Posterior cingulate gyrus (tissue), 11 donors: ENCODE measurements at places on chromosomes 12 and 14.

GRCh38 chr14:105501504-105502291 lies 10.7 kb downstream of the TEDC1 start:
- no peak for DNase-seq

GRCh38 chr12:48774516-48774915 lies 14.4 kb downstream of the ADCY6 start:
- DNase-seq, result no peak

- DNase-seq, result no peak
These were observed 9.2 kb downstream of the PLBD1 start for GRCh38 chr12:14558473-14558959.

DNA sequence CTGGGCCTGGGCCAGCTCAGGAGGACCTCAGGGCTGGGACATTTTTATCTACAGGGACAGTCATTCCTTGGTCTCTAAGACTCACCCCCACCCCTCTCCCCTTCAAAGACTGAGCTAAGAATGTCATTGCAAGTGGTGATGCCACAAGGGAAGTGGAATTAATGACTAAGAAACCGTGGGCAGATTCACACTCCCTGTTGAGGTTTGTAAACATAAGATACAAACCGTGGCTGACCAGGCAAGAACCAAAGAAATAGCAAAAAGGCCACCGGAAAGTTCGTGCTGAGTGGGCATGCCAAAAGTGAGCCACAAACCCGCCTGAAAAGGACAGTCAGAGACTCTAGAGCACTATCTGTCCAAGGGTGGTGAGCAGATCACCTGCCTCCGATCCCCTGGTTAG lies 25.7 kb downstream of the NUAK1 start:
- DNase-seq, result no peak

DNA sequence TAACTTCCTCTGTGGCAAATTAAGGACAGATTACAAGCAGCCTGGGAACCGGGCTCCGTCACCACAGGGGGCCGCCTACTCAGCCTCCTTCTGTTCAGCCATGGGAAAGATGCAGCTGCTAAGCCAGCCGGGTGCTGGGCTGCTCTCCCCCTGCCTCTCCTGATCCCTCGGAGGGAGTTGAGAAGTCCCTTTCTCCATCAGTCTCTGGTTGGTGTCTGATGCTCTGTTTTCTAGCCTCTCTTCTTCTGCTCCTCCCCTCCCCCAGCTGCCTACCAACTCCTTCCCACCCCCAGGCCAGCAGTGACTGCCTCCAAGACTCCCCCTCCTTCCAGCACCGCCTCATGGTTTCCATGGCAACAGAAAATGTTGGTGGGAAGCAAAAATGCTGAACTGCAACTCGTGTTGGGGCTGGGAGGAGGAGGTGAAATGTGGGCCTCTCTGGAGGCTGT lies 486.7 kb downstream of the APAF1 start:
- peak; percentile 90 for DNase-seq

GRCh38 chr12:80847575-80847974 lies 90.2 kb downstream of the LIN7A start:
- DNase-seq, result no peak

GRCh38 chr12:72207486-72208409 lies 64.4 kb upstream of the TRHDE start:
- peak; percentile 23 for DNase-seq

GRCh38 chr14:22168092-22168955 lies 420.7 kb downstream of the DAD1 start:
- DNase-seq, result no peak

DNA sequence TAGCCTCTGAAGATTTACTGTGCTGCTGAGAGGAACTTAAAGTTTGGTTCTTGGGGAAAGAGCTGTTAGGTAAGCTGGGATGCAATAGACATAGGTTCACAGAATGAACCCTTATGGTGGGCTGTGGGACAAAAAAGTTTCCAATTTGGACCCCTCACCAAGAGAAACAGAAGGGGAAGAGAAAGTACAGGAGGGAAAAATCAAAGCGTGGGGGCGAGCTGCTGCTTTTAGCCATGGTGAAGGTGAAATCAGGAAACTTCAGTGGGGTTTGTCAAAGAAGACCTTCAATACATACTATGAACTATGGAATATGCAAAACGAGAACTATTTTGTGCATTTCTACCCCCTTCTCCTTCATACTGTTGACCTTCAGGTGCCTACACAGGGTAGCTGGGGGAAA lies 10.6 kb upstream of the NINJ2 start:
- DNase-seq, result no peak

DNA sequence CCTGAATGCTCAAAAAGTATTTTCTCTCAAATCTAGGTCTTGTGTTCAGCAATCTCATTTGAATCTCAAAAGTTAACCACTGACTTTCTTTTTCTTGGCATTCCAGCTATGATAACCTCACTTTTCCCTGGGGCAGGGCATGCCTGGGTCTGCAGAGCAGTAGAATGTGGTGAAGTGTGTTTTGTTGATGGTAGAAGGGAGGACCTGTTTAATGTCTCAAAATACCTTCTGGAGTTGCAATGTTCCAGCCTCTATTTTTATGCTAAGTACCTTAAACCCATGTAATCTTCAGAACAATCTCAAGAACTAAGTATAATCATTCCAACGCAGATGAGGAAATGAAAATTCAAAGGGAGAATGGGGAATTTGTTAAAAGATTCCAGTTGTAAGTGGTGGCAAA lies 82.1 kb upstream of the FUT8 start:
- no peak for DNase-seq

DNA sequence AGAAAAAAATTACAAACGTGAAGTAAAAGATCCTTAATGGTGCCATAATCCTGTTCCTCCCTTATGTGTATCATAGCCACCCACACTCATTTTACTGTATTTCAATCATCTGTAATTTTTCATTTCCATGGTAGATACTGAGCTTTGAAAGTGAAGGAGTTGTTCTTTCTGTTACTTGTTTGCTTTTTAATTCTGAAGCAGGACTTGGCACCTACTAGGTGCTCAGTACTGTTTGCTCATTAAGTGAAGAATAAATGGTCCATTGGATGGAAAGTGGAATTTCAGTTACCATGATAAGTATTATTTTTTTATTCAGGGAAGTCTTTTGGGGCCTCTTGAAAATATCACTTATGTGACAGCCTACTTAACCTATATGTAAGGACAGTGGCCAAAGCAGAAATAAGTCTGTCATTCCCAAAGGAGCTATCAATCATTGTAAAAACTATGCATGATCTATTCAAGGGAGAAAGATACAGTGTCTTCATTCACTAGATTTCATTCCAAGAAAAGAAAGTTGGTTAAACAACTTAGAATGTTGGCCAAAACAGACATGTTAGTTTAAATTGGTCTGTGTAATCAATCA lies 1244.4 kb upstream of the SEL1L start:
- no peak for DNase-seq
